ENCODE measurements at places on chromosomes 3 and 15.
A peak's percentile ranks its signal among the peaks of the same experiment; 100 is the strongest.

DNA sequence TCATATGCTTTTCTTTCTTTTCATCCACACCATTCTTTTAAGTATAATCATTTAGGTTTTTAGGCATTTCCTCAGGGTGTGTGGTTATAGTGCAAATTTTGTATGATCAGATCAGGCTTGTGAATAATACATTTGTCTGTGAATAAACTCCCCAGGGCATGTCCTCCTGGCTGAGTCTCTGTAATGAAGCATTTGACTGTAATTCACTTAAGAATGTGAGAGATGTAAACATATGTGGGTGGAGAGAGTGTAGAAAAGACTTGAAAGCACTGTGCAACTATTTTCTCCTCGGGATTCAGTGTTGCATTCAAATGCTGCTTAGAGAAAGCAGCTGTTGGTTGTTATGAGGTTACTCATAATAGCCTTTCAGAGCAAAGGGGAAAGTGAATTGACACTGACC is 996.5 kb downstream of the TUSC7 start:
- peak; percentile 93 for DNase-seq

DNA sequence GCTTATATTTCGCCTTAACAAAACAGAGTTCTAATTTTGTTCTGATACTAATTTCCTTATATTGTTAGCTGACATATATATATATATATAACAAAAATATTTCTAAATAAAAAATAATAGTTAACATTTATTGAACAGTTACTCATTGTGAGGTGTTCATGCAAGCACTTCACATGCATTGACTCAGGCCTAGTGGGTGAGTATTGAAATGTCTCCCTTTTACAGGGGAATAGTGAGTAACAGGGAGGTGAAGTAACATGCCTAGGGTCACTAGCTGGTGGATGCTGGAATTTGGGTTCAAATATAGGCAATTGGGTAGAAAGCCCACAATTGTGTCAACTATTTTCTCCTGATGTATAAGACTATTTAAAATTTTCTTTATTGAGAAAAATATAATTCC is 102.6 kb upstream of the ZPLD1 start:
- no peak for DNase-seq

DNA sequence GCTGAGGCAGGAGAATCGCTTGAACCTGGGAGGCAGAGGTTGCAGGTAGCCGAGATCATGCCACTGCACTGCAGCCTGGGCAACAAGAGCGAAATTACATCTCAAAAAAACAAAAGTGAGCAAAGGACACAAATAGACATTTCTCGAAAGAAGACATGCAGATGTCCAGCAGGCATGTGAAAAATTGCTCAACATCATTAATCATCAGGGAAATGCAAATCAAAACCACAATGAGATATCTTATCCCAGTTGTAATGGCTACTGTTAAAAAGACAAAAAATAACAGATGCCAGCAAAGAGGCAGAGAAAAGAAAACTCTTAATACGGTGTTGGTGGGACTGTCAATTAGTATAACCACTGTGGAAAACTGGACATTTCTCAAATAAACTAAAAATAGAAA is 20.9 kb downstream of the ASB7 start:
- DNase-seq: no peak

GRCh38 chr3:125057186-125057850 is 1.5 kb upstream of the HEG1 start:
- no peak for DNase-seq

- no peak for DNase-seq
Observed at GRCh38 chr3:94524102-94524919, 461.4 kb downstream of the NSUN3 start.

All from fibroblast of skin of left quadriceps (primary cell).